ENCODE measurements at places on chromosomes 11 and 22.

GRCh38 chr11:567629-568292 lies 7.0 kb downstream of the RASSF7 start:
- DNase-seq = no peak

- no peak for DNase-seq
Measured at GRCh38 chr11:5303626-5304025, 1.9 kb upstream of the OR51B4 start.

DNA sequence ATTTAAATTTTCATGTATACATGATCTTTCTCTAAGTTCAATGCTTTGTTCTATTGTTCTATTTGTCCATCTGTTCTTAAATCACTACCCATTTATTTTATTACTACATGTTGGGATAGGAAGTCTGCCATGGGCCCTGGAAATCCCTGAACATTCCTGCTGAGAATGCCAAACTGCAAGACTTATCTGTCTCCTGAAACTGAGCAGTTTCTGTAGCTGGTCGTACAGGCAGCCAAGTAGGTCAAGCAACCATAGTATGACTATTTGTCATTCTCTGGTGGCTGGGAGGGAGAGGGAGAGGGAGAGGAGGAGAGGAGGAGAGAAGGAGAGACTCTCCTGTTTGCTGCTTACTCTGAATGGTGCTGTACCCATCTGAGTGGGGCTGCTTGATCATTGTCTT lies 82.8 kb upstream of the SNX19 start:
- no peak for DNase-seq

DNA sequence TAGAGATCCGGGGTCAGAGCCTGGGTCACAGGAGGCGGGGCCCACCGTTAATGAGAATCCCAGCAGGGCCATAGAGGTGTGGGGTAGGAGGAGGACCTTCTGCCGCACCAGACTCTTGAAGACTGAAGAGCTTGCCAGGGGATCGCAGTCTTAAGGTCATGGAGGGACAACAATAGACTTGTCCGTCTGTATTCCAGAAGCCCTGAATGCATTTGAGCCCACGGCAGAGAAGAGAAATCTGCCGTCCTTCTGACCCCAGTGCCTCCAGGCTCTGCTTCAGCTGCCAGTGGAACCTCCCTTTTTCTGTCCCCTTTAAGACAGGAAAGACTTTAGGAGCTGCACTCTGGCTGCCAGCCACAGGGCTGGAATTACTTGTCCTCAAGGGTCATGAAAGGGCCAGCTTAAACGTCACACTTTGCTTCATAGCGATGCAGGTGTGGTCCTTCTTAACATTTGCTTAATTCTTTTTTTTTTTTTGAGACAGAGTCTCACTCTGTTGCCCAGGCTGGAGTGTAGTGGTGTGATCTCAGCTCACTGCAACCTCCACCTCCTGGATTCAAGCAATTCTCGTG lies 15.5 kb upstream of the ST3GAL4 start:
- no peak for DNase-seq

- DNase-seq = no peak
Measured at GRCh38 chr11:103897160-103897936, 139.1 kb upstream of the DDI1 start.

- DNase-seq = no peak
Measured at GRCh38 chr11:114447892-114448291, 8.6 kb downstream of the REXO2 start.

DNA sequence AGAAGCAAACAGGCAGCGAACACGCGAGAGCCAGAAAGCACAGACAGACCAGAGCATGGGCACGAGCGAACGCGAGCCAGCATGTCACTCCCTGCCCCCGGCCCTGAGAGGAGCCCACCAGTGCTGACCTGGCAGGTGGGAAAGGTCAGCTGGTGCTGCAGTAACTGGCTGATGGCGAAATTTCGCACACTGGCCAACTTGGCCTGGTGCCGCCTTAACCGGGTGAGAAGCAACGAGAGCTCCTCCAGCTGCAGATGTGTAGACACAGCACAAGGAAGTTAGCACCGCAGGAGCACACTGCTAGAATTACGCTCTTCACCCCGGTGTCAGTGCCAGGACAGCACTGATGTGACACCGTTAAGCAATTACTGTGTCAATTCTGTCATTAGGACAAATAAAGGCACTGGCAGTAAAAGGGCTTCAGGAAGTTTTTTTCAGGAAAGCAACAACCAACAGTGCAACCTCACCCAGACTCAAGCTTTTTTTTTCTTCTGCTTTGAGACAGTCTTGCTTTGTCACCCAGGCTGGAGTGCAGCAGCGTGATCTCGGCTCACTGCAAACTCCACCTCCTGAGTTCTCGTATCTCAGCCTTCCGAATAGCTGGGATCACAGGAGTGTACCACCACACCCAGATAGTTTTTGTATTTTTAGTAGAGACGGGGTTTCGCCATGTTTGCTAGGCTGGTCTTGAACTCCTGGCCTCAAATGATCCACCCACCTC lies 76.8 kb downstream of the C11orf58 start:
- DNase-seq = no peak

All from iPS-NIHi11 (cell line).